8988T (cell line): ENCODE measurements at places on chromosomes 2 and 18.

DNA sequence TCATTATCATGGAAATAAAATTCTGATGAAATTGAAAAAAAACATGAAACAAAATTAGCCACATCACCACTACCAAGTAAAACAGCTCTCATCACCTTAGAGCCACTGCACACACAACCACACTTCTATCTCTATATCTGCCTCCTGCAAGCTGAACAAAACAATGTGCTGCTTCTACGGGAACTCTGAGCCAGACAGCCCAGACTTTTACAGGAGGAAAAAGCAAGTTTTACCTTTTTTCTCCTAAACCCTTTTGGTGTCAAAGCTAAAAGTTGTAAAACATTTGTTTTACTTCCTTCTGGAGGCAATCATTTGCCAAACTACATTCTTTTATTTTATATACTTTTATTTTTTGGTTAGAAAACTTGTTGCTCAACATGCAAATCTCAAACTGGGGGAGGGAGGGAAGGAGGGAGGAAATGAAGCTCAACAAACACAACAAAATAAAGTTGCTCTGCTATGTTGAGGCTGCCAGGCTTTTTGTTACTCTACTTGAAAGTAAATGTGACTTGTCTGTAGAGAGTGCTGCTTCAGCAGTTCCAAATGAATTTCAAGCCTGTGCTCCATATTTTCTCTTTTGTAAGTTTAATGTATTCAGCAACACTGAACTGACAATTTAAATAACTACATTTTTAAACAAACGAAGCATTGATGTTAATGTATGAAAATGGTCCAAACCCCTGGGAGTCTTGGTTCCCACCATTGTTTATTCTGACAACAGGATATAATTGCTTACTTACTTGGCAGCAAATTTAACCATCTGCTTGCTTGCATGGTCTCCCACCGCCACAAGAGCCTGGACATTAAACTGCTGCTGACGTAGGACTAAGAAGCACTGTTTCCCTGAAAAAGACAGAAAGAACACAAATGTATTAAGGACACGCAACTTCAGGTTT lies 24.5 kb downstream of the DARS1 start:
- no peak for DNase-seq

- DNase-seq: no peak
Observed at GRCh38 chr2:9702604-9703084, 71.8 kb upstream of the YWHAQ start.

DNA sequence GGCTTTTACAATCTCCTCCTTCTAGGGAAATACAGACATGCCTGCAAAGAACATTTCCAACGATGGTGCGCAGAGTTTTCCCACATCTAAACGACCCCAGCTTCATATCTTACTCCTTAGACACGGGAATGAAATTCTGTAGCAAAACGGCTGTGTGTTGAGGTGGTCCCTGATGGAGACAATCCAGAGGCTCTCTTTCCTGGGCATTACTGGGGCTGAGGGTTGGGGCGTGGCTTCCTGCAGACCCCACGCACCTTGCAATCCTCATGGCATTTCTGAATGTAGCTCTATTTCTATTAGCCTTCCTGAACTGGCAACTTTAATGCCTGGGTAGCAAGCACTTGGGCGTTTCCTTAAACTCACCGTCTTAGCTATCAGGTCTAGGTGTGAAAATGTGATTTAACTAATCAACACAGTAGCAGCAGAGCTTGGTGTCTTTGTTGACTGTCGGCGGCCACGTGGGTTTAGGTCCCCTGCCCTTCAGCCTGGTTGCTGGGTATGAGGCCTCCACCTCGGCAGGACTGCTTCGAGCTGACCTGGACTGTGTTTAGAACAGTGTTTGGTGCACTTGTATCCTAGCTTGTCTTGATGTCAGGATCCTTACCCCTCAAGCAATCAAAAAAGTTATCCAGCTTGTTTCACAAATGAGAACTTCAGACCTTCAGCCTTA lies 242.8 kb downstream of the GBX2 start:
- no peak for DNase-seq

DNA sequence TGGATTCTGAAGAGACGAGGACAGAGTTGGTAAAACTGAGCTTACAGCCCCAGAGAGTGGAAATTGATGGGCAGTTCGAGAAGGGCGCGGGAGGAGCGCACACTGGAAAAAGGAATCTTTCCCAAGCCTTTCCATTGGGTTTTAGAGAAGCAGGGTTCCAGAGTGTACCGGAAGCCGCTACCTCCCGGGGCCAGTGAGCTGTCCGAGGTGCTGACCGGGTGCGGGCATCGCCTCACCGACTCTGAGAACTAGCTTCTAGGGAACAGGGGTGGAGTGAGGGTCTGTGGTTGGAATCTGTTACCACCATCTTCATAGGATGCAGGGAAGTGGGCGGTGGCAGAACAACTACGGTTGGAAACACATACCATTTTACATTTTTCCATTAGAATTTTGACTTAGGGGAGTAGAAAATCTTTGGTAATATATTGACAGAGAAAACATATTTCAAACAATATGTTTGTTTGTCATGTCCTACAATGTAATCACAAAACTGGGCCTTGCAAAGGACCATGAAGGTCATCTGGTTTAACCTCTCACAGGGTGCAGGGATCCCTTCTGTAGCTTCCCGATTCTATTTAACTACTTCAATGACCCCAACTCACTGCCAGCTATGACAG lies 724 bp downstream of the NMS start:
- no peak for DNase-seq

- DNase-seq: no peak
Observed at GRCh38 chr2:65282477-65283053, 54.9 kb downstream of the ACTR2 start.

- no peak for DNase-seq
Observed at GRCh38 chr2:14551069-14551468, 81.4 kb upstream of the LRATD1 start.

GRCh38 chr18:22110461-22110924 lies 58.9 kb upstream of the GATA6 start:
- DNase-seq: no peak

GRCh38 chr18:49089049-49089448 lies 138.3 kb upstream of the SMAD7 start:
- DNase-seq: no peak

- DNase-seq: no peak
Observed at GRCh38 chr2:71687412-71687811, 234.1 kb downstream of the DYSF start.

GRCh38 chr18:62183578-62184195 lies 3.2 kb downstream of the PIGN start:
- DNase-seq: no peak

DNA sequence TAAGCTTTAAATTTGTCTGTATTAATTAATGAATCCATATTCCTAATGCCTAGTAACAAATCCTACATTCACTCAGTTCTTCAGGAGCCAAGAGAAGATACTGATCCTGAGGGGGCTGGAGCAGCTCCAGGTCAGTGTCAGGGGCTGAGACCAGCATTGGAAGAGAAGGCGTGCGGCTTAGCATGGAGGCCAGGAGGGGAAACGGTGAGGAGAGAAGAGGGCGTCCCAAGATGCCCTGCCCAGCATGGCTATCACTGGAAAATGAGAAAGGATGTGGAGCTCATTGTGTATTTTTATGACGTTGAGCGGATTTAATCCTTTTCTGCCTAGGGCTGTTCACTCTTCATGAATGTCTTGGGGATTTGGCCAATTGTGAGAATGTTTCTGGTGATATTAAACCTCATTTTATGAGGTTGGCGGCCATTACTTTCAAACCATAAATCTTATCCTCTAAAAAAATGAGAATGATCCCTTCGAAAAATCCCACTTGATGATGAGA lies 131.7 kb downstream of the KCTD1 start:
- no peak for DNase-seq

DNA sequence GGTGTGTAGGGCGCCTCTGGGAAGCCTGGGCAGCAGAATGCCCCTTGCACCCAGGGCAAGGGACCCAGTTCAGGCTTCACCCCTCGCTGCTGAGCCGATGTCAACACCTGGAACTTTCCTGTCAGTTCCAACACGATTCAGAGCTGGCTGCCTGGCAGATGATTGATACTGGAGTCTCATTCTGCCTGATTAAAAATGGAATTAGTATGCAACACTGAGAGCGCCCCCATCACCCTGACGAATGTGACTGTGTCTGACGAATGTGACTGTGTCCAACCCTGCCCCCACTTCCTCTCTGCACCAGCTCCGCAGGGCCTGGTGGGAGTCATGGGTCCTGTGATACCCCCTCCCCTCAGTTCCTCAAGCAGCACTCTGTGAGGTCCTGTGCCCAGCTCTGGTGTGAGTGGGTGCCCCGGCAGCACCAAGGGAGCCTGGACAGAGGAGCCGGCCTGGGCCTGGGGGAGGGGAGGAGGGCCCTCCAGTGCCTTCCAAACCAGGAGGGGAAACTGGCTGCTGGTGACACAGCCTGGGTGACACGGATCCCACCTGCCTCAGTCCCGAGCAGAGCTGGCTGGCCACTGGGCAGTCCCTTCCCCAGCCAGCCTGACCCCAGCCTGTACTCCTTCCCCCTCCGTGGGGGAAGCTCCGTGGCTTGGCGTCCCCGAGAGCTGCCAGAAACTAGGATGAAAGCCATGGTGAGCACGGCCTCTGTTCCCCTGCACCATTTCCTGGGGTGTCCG lies 41.4 kb upstream of the ALPP start:
- no peak for DNase-seq

DNA sequence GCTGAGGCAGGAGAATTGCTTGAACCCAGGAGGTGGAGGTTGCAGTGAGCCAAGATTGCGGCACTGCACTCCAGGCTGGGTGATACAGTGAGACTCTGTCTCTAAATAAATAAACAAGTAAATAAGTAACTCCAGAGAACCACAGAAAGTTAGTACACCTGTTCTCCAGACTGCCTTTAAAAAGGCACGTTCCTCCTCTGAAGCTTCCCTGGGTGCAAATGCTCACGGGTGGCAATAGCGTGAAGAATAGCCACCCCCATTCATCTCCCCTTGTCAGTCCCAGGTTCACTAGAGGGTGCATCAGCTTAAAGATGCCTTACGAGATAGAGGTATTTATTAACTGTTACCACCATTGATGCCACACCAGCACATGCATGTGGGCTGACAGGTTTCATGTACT lies 64.3 kb upstream of the RTN4 start:
- no peak for DNase-seq

- DNase-seq: no peak
Observed at GRCh38 chr2:2590141-2590540, 259.1 kb upstream of the MYT1L start.

GRCh38 chr2:120702061-120702460 lies 33.6 kb upstream of the GLI2 start:
- no peak for DNase-seq

DNA sequence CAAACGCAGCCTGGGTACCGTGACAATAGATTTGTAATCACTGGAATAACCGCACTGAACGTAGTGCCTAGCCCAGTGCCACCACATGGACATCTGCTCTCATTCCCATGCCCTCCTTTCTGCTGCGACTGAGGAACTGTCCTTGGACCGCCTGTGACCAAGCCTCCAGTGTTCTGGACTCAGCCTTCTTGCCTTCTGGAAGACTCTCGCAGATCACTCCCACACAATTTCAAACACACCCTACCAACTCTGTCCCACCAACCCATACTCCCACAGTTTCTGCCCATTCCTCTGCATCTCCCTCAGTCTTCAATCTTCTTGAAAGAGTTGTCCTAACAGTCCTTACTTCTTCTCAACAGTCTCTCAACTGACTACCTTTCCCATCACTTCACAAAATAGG lies 2.1 kb downstream of the RNF149 start:
- DNase-seq: no peak

GRCh38 chr2:230899786-230900185 lies 25.3 kb downstream of the GPR55 start:
- no peak for DNase-seq

- DNase-seq: no peak
Observed at GRCh38 chr2:95670167-95670566, 78.4 kb downstream of the TRIM43 start.

GRCh38 chr2:107711941-107712340 lies 114.8 kb upstream of the RGPD4 start:
- DNase-seq: no peak

GRCh38 chr2:168211664-168212163 lies 35.7 kb downstream of the STK39 start:
- DNase-seq: no peak

DNA sequence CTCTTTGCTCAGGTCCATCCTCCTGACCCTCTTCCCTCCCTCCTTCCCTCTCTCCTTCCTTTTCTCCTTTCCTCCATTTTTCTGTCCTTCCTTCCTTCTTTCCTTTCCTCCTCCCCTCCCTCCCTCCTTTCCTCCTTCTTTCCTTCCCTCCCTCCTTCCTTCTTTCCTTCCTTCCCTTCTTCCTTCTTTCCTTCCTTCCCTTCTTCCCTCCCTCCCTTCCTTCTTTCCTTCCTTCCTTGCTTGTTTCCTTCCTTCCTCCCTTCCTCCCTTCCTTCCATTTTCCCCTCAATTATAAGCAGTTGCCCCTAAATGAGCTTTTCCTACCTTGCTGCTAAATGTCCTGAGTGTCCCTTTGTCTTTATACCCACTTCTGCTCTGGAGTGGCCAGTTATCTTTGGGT lies 103.3 kb downstream of the NDUFA10 start:
- DNase-seq: no peak

DNA sequence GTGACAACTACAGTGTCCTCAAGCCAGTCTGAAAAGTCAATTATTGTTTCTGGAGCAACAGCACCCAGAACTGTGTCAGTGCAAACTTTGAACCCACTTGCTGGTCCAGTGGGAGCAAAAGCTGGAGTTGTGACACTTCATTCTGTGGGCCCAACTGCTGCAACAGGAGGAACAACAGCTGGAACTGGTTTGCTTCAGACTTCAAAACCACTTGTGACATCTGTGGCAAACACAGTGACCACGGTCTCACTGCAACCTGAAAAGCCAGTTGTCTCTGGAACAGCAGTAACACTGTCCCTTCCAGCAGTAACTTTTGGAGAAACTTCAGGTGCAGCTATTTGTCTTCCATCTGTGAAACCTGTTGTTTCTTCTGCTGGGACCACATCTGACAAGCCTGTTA lies 59.8 kb downstream of the TAF4B start:
- no peak for DNase-seq

- no peak for DNase-seq
Observed at GRCh38 chr18:79912994-79913831, 38.2 kb downstream of the SLC66A2 start.

- no peak for DNase-seq
Observed at GRCh38 chr2:11016735-11017388, 105.1 kb downstream of the KCNF1 start.

GRCh38 chr2:64478502-64479230 lies 24.7 kb downstream of the LGALSL start:
- DNase-seq: no peak

GRCh38 chr18:73896685-73897084 lies 250.9 kb downstream of the FBXO15 start:
- DNase-seq: no peak

DNA sequence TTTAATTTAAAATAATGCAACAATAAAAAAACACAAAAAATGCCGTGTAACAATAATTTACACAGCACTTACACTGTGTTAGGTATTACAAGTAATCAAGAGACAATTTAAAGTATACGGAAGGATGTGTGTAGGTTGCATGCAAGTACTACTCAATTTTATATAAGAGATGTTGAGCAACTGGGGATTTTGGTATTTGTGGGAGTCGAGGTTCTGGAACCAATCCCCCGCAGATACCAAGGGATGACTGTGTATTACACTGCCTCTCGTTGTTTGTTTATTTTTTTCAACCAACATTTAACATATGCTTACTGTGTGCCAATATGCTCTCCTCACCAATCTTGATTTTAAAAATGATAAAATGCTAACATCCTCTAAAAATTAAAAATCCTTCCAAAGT lies 24.8 kb downstream of the MAP3K2 start:
- no peak for DNase-seq

- DNase-seq: no peak
Observed at GRCh38 chr2:29215739-29216608, 100.8 kb downstream of the CLIP4 start.

GRCh38 chr2:2699121-2699505 lies 368.0 kb upstream of the MYT1L start:
- DNase-seq: no peak

GRCh38 chr2:115739574-115739973 lies 1297.1 kb downstream of the DPP10 start:
- DNase-seq: no peak
